ENCODE measurements at places on chromosomes 1 and 21.

DNA sequence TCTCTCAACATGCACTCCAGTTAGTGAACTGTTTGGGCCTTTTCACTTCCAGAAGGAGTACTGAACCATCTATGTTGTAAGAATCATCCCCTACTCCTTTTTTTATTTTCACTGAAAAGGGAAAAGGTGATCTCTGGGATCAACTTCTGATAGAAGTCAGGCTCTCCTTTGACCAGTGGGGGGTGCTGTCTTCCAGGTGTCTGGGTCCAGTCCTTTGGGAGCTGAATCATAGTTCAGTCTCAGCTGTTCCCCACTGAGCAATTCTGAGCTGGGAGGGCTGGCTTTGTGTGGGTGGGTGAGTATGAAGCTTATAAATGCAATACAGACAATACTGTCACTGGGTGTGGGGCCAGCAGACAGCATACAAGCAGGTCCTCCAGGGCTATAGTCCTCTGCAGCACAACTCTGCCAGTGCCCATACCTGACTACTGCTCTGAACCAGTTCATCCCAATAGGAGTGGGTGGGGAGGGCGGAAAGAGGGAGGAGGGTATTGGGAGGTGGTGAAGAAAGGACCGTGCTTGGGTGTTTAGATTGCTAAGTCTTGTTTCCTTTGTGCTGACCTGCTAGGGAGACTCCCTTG is 12.5 kb upstream of the SARS1 start:
- peak; percentile 76 for DNase-seq

DNA sequence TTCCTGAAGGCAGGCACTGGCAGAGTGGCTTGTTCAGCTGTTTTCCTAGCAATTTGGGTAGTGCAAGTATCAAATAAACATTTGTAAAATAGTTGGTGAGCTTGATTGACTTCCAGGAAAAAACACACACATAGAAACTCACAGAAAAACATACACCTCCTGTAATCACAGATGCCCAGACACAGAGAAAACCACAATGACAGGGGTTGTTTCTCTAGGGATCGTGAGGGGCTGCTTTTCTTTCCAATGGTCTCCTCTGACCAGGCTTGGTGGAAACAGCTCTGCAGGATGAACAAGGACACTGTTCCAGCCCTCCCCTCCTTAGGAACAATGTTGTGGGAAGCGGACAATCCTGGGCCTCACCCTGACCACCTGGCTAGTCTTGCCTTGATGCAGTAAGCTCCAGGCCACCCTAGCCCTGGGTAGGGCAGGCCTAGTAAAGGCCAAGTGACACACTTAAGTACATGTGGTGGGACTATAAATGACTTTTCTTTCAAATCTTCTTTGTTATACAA is 142.5 kb upstream of the HMGB4 start:
- DNase-seq: peak; percentile 4

DNA sequence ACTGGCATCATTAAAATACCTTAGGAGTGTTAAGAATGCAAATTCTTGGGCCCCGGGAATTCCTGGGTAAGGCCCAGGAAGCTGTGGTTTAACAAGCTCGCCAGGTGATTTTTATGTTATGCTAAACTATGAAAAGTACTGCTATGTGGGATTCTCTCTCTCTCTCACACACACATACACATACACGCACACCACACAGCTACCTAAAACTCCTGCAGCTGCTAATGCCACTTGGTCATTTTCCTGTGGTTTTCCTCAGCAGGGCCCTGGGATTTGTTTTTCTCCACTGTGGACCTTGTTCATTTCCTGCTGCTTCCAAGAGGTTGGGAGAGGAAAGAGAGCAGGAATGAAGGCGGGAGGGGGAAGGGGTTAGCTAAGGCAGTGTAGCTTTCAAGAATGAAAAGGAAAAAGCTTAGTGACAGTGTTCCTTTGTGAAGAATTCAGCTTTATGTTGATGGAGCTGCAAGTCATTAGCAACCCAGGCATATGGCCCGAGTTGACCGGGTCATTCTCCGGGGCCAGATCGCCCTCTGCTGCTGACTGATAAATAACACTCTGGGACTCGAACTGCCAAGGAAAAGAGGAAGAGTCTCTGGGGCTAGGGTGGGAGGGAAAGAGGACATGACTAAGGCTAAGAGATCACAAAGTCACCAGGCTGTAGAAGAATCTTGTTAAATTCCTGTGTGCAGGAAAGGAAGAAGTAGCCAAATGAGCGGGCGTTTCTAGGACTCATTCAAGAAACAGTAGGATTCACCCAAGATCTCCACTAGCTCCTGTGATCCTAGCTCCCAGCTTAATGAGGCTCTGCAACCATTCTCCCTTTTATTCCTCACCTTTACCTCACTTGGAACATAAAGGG is 30.5 kb upstream of the LRIG2 start:
- DNase-seq: peak; percentile 86

- no peak for DNase-seq
These were observed 492.6 kb downstream of the LMO4 start for GRCh38 chr1:87821335-87821697.

DNA sequence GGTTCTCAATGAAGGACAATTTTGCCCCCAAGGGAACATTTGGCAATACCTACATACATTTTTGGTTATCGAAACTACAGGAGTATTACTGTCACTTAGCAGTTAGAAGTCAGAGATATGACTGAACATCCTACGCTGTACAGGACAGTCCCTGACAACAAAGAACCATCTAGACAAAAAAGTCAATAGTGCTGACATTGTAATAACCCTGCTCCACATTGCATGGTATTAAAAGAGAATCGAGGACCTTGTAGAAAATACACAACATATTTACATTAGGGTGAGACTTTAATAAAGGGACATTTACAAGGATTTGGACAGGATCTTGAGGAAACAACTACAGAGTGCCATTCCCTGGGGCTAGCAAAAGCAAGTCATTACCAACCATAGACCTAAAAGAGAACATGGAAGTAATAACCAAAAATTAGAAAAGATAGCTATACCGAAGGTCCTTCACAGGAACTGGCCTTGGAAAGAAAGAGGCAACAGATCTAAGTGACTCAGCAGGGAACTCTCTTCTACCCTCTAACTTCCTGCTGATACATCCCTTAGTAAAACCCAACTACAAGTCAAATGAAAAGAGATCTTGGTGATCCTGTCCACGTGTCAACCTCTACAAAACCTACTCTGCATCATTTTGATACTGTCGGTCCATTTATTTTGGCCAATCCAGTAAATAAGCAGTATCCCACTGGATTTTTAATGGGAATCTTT is 40.2 kb downstream of the ANGPTL3 start:
- DNase-seq: no peak

DNA sequence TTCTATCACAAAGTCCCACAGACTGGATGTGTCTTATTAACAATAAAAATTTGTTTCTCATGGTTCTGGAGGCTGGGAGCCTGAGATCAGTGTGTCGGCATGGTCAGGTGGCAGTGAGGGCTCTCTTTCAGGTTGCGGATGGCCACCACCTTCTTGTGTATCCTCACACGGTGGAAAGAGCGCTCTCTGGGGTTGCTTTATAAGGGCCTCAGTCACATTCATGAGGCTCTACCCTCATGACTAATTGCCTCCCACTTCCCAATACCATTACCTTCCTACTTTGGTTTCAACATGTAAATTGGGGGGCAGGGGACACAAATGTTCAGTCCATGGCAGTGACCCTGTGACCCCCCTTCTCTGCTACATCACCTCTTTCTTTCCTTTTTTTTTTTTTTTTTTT is 20.7 kb upstream of the MX1 start:
- DNase-seq: no peak

GRCh38 chr1:156471496-156472490 is 28.8 kb downstream of the MEF2D start:
- DNase-seq: no peak

GRCh38 chr1:240823357-240823756 is 211.4 kb upstream of the GREM2 start:
- DNase-seq: no peak

- DNase-seq: no peak
These were observed 6.6 kb downstream of the HEYL start for GRCh38 chr1:39632682-39633417.

GRCh38 chr1:82346141-82346540 is 545.4 kb downstream of the ADGRL2 start:
- DNase-seq: no peak

DNA sequence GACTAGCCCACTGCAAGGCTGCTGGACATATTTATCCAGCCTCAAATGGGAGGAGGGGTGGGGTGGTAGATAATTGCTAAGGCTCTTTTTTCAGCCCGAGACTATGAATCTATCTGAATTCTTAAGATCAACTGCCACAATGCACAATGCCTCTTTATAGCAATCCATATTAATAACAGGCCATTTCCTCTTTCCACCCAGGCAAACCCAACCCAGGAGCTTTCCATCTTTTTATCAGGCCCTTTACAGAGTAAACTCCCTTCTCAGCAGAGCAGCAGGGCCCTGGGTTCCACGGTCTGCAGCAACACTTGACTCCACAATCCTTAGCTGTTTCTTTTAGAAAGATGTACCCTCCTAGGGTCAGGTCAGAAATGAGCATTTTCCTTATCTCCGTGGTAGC is 806 bp downstream of the DDOST start:
- DNase-seq: peak; percentile 25

- DNase-seq: no peak
These were observed 11.2 kb upstream of the SLC35E2B start for GRCh38 chr1:1703796-1704195.

GRCh38 chr1:31830511-31830910 is 14.7 kb upstream of the SPOCD1 start:
- no peak for DNase-seq

- DNase-seq: no peak
These were observed 91.0 kb downstream of the OLFML2B start for GRCh38 chr1:161932668-161933067.

DNA sequence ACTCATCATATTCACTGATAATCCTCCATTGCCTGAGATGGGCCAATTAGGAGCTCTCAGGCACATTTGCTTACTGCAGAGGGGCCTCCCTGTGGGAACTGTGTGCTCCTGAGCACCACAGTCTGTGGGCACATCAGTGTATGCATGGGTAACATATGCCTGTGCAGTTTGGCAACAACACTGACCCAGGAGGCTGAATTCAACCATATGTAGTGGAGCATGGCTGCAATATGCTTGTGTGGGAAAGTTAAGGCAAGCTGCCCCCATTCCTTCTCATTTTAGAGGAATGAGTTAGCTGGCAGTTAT is 11.8 kb upstream of the FMOD start:
- no peak for DNase-seq

- peak; percentile 40 for DNase-seq
These were observed 20.8 kb upstream of the GBP1 start for GRCh38 chr1:89085781-89086180.

DNA sequence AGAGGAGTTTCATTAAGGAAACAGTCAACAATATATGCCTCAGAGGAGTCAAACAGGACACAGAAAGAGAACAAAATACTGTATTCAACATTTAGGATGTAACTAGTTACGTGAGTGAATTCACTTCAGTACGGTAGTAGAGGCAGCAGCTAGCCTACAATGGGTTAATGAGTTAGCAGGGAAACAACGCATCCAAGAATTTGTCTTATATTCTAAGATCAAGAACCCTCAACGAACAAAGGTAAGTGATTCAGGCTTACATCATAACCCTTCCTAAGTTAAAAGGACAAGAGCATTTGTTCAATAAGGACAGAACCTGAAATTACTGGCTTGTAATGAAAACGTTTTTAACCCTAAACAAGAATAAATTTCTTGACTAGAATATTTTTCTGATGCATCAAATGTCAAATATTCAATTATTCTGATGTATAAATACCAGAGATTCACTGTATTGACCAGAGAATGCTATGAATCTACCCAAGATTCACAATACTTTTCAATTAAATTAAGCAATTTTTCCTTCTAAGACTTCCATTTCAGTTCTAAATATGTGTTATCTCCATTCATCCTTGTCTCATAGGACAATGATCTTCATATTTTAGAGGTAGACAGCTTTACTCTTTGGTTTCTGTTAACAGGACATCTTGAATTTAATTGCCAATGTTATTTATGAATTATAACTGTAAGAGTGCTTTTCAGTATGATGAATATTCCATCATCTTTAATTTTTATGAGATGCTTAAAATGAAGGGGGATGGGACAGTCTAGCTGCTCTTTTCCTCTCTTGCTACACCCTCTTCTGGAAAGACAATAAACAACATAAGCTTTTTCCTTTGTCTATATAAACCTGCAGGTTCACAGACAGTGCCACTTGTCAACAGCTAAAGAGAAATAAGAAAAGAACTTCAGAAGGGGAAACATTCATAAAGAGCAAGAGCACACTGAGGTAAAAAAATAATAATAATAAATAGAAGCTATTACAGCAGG is 209.5 kb downstream of the SMYD3 start:
- no peak for DNase-seq

GRCh38 chr1:88678405-88678804 is 5.7 kb upstream of the PKN2 start:
- peak; percentile 50 for DNase-seq

DNA sequence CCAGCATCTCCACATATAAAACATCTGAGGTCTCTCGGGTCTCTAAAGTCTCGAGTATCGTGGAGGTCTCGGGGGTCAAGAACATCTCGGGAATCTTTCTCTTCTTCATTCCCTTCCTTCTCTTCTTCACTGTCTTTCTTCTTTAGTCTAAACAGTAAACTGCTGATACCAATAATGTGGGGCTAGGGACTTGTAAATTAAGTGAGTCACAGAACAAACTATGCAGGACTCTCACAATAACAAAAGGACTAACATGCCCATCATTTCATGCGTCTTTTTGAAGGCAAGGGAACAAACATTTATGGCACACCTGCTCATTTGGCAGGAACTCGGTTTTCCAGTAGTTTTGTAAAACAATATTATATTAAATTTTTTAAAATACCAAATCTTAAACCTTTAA is 32.4 kb downstream of the PRPF38A start:
- DNase-seq: no peak

GRCh38 chr1:167066333-167067122 is 23.6 kb downstream of the GPA33 start:
- peak; percentile 58 for DNase-seq

GRCh38 chr1:171841931-171842761 is 848 bp downstream of the DNM3 start:
- DNase-seq: peak; percentile 9

Measured in hematopoietic multipotent progenitor cell treated with erythropoietin and hydrocortisone succinate and interleukin-3 and kit ligand, for 8 days (in vitro differentiated cells).